ENCODE measurements at places on chromosomes 2 and 18. TPM values are rescaled to one million over a fixed set of nuclear protein-coding genes. Genes with fewer than 3 reads are reported as not detected.

- H3K27ac ChIP-seq: no peak overlapping the region
- H3K4me1 ChIP-seq: no peaks in the 10 kb centered on the region
- H3K36me3 ChIP-seq: no peaks in the 10 kb centered on the region
- H3K27me3 ChIP-seq: no peaks in the 10 kb centered on the region
- no peak overlapping the region for H3K4me3 ChIP-seq
Measured at GRCh38 chr2:231029563-231029962, 7.8 kb upstream of the C2orf72 start.

GRCh38 chr2:206887745-206888144 is 51.6 kb upstream of the CPO start:
- no peaks in the 10 kb centered on the region for H3K36me3 ChIP-seq
- DNase-seq: no peak
- no peaks in the 10 kb centered on the region for H3K4me1 ChIP-seq
- no peak overlapping the region for H3K4me3 ChIP-seq

- no peak overlapping the region for H3K4me3 ChIP-seq
- H3K4me1 ChIP-seq: no peaks in the 10 kb centered on the region
- H3K27ac ChIP-seq: no peak overlapping the region
- H3K27me3 ChIP-seq: no peaks in the 10 kb centered on the region
Measured at GRCh38 chr2:225400546-225401400, 1.3 kb downstream of the NYAP2 start.

GRCh38 chr18:47932603-47933002 is 2.1 kb upstream of the SMAD2 start:
- H3K4me3 ChIP-seq: no peak overlapping the region
- DNase-seq: no peak
- no peaks in the 10 kb centered on the region for H3K27me3 ChIP-seq
- no peaks in the 10 kb centered on the region for H3K36me3 ChIP-seq

- H3K27me3 ChIP-seq: no peaks in the 10 kb centered on the region
- no peaks in the 10 kb centered on the region for H3K4me1 ChIP-seq
- no peak overlapping the region for H3K27ac ChIP-seq
- DNase-seq: no peak
Measured at GRCh38 chr2:128016620-128017019, 11.2 kb downstream of the SAP130 start.

- H3K36me3 ChIP-seq: no peaks in the 10 kb centered on the region
- H3K4me1 ChIP-seq: no peaks in the 10 kb centered on the region
- H3K27ac ChIP-seq: no peak overlapping the region
Measured at GRCh38 chr2:175847128-175847527, 154.9 kb downstream of the LNPK start.

DNA sequence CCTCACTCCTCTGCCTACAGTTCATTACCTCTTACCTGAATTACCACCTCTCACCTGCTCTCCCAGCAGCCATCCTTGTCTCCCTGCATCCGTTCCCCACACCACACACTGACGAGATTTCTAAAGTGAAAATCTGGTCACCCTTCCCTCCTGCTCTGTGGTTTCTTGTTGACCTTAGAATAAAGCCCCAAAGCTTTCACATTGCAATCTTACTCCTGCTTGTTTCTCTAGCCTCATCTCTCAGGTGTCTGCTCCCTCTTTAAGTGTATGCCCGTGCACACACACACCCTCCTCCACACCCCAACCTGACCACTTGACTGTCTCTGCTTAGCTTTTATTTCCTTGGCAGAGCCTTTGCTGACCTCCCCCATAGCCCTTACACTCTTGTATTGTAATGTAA is 122.0 kb upstream of the SKOR2 start:
- H3K4me3 ChIP-seq: no peak overlapping the region
- H3K27me3 ChIP-seq: no peaks in the 10 kb centered on the region
- no peak overlapping the region for H3K27ac ChIP-seq
- no peak for DNase-seq
- H3K4me1 ChIP-seq: no peaks in the 10 kb centered on the region
- no peaks in the 10 kb centered on the region for H3K36me3 ChIP-seq

DNA sequence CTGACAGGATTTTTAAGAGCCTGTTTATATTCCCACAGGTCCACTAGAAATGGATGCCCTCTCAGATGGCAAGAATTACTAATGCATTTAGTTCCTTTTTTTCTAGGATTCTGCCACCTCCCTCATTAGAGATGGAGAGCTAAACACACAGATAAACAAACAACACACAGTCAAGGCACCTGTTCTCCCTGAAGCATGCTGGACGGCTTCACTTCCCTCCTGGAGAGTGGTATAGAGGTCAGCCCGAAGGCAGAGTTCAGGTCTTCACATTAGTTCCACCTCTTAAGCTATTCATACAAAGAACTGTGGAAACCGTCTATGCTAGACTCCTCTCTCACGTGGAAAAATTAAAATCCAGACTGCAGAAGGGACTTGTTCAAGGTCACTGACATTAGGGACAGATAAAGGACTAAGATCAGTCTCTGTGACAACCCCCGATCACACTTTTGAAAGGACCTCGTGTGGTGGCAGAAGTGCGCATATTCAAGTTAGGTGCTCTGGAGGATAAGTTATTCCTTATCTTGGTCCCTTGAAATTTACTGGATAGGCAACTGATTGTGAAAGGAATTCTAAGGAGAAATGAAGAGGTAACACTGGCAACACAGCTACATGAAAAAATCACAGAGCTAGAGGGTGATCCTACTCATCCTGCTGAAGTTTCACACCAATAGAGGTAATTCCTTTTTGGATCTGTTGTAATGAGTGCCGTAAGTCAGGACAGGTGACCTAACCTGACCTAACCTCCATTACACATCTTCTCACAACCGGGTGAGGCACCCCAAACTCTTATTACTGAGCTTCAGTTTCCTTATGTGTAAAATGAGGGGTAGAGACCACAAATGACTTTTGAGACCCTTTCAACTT is 75.1 kb downstream of the SPRED2 start:
- no peak overlapping the region for H3K4me3 ChIP-seq
- no peak overlapping the region for H3K27ac ChIP-seq
- DNase-seq: no peak
- H3K4me1 ChIP-seq: no peaks in the 10 kb centered on the region

GRCh38 chr2:100148883-100149282 is 6.5 kb upstream of the AFF3 start:
- H3K4me3 ChIP-seq: no peak overlapping the region
- DNase-seq: no peak

GRCh38 chr18:44133483-44133882 is 547.2 kb upstream of the SETBP1 start:
- H3K36me3 ChIP-seq: no peaks in the 10 kb centered on the region
- H3K4me3 ChIP-seq: no peak overlapping the region
- no peak for DNase-seq
- no peaks in the 10 kb centered on the region for H3K4me1 ChIP-seq

DNA sequence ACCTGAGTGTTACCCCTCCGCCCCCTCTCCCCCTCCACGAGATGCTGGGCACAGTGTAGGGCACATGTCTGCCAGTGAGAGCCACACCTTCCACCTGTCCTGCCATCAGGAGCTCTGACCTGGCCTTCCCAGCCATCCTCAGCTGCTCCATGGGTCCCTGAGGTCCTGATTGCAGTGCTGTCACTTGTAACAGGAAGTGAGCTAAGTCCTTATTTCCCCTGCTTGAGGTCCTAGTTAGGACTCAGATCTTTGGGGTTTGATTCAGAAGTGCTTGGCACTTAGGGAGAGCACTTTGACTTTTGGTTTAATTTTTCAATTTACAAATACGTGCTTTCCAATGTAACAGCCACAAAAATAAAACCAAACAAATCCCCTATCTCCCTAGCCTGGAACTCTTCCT is 125.5 kb downstream of the WDSUB1 start:
- H3K36me3 ChIP-seq: peaks cover 8% of the 10 kb centered on the region
- no peak overlapping the region for H3K27ac ChIP-seq
- H3K4me1 ChIP-seq: no peaks in the 10 kb centered on the region
- H3K27me3 ChIP-seq: no peaks in the 10 kb centered on the region

GRCh38 chr2:173555833-173556232 is 201.2 kb downstream of the CDCA7 start:
- H3K27me3 ChIP-seq: no peaks in the 10 kb centered on the region
- no peaks in the 10 kb centered on the region for H3K36me3 ChIP-seq
- DNase-seq: no peak

DNA sequence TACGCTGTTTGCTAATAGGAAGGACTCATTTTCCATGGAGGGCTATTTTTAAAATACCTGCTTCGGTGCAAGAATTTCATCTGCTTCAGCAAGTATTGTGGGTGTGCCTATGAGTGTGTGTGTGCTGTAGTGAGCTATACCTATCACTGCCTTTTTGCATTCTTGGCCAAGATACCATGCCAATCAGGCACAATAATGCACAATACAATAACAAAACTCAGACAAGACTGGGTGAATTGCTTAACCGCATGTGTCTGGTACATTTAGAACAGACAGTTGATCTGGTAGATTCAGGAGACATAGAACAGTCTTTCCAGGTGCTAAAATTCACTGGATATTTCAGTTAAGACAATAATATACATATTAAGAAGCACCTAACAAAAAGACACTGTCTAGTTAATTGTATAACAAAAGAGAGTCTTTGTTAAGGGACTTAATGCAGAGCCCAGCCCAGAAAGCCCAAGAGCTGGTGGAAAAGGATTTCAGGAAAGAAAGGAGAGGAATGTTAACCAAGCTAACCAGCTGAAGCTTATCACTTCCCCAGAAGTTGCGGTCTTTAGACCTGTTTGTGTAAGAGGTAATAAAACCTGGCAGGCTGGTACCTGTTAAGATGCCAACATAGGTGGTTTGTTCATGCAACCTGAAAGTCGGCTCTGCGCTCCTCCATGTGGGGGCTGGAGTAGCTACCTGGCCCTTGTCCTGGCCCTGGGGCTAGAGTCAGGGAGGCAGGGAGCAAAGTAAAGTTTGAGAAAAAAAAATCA is 153.3 kb upstream of the RBMS1 start:
- H3K4me1 ChIP-seq: no peaks in the 10 kb centered on the region
- no peak for DNase-seq
- no peaks in the 10 kb centered on the region for H3K36me3 ChIP-seq

DNA sequence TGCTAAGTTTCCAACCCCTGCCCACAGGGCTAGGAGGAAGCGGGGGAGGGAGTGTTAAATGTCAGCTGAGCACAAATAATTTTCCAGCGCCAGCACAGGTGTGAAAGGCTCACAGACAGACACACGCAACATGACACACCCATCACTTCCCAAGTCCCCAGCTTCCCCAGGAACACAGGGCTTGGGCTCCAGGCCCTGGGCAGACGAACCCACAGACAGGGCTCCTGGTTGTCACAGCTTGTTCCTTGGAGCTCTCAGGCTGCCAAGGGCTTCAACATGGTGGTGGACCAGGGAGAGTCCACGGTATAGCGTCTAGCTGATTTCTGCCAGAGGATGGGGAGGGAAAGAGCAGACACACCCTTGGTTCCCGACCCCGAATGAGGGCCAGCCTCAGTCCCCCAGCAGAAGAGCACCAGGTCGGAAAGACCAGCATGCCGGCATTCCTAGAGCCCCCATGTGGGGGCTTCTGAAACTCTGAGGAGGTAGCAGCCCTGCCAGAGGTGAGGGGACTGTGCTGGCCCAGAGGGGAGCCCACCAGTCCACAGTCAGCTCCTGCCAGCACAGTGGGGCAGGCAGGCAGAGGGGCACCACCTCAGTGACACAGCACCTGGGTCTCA is 1.9 kb downstream of the DUSP2 start:
- DNase-seq: no peak
- H3K4me1 ChIP-seq: peaks cover 25% of the 10 kb centered on the region
- H3K4me3 ChIP-seq: no peak overlapping the region
- H3K27ac ChIP-seq: no peak overlapping the region

GRCh38 chr2:231228974-231229529 is 30.6 kb downstream of the ARMC9 start:
- H3K27ac ChIP-seq: no peak overlapping the region
- no peaks in the 10 kb centered on the region for H3K36me3 ChIP-seq
- no peak for DNase-seq
- no peak overlapping the region for H3K4me3 ChIP-seq
- no peaks in the 10 kb centered on the region for H3K27me3 ChIP-seq

DNA sequence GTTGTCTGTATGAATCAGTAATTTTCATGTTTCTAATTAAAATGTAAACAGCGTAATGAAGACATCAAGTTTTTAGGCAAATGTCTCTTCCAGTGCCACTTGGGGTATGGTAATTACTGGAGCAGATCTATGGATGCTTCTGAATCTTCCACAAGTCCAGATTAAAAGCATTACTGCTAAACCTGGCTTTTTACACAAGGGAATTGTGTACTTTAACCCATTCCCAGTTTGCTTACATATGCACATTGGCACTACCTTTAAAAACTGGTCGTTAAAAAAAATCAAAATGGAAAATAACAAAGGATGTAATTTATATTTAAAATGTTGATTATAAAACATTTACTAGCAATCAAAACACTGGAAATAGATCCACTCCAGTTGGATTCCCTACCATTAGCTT is 19.7 kb downstream of the FIGN start:
- no peak overlapping the region for H3K27ac ChIP-seq
- no peaks in the 10 kb centered on the region for H3K27me3 ChIP-seq
- no peaks in the 10 kb centered on the region for H3K4me1 ChIP-seq
- H3K36me3 ChIP-seq: no peaks in the 10 kb centered on the region

- H3K27me3 ChIP-seq: no peaks in the 10 kb centered on the region
- DNase-seq: no peak
- H3K4me3 ChIP-seq: no peak overlapping the region
- H3K36me3 ChIP-seq: no peaks in the 10 kb centered on the region
- no peaks in the 10 kb centered on the region for H3K4me1 ChIP-seq
- H3K27ac ChIP-seq: no peak overlapping the region
Measured at GRCh38 chr2:224395620-224396390, 6.1 kb downstream of the FAM124B start.

DNA sequence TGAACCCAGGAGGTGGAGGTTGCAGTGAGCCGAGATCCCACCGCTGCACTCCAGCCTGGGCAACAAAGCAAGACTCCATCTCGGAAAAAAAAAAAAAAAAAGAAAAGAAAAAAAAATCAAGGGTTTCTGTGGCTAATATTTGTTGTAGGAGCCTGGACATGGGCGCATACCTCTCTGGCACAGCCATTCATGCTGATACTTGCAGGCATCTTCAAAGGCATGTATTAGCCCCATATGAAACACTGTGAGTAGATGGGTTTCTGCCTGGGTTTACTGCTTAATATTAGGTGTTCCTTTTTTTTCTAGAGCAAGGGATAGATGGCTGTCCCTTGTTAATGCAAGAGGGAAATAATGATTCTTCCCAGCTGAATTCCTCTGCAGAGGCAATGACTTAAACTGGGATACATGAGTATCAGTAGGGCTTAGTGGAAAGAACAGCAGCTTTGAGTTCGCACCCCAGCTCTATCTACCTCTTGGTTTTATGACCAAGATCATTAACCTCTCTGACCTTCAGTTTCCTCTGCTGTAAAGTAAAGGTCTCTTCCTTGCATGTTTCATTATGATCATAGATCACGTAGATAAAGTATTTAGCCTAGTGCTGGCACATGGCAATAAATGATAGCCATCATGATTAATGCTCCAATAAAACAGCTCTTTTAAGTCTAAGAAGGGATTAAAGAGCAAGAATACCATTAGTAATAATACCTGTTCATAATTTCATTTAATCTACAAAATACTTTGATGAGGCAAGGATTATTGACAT is 4.5 kb upstream of the ATL2 start:
- H3K27me3 ChIP-seq: no peaks in the 10 kb centered on the region
- H3K36me3 ChIP-seq: no peaks in the 10 kb centered on the region
- H3K4me1 ChIP-seq: peaks cover 3% of the 10 kb centered on the region
- no peak overlapping the region for H3K4me3 ChIP-seq
- DNase-seq: no peak
- H3K27ac ChIP-seq: no peak overlapping the region

GRCh38 chr2:75788154-75788553 is 77.4 kb upstream of the GCFC2 start:
- H3K27ac ChIP-seq: no peak overlapping the region
- no peaks in the 10 kb centered on the region for H3K27me3 ChIP-seq
- no peak for DNase-seq
- no peaks in the 10 kb centered on the region for H3K36me3 ChIP-seq
- no peak overlapping the region for H3K4me3 ChIP-seq

ALPG gene
- total RNA-seq: not detected

AGXT gene
- total RNA-seq: not detected

GPBAR1 gene
- total RNA-seq: not detected

C2orf74 gene
- 7.2 TPM for total RNA-seq

RNF152 gene
- 9.6 TPM for total RNA-seq

SPAST gene
- 12.1 TPM for total RNA-seq

MARCO gene
- total RNA-seq: 28.4 TPM
